ENCODE measurements at places on chromosomes 5 and 9.

DNA sequence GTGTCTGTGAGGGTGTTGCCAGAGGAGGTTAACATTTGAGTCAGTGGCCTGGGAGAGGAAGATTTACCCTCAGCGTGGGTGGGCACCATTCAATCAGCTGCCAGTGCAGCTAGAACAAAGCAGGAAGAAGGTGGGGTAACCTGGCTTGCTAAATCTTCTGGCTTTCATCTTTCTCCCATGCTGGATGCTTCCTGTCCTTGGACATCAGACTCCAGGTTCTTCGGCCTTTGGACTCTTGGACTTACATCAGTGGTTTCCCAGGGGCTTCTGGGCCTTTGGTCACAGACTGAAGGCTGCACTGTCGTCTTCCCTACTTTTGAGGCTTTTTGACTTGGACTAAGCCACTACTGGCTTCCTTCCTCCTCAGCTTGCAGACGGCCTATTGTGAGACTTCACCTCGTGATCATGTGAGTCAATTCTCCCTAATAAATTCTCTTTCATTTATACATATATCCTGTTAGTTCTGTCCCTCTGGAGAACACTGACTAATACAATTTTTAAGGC is 38.1 kb downstream of the PBX3 start:
- DNase-seq, result peak; percentile 24

- DNase-seq, result no peak
Measured at GRCh38 chr5:181186986-181187499, 18.0 kb downstream of the TRIM7 start.

DNA sequence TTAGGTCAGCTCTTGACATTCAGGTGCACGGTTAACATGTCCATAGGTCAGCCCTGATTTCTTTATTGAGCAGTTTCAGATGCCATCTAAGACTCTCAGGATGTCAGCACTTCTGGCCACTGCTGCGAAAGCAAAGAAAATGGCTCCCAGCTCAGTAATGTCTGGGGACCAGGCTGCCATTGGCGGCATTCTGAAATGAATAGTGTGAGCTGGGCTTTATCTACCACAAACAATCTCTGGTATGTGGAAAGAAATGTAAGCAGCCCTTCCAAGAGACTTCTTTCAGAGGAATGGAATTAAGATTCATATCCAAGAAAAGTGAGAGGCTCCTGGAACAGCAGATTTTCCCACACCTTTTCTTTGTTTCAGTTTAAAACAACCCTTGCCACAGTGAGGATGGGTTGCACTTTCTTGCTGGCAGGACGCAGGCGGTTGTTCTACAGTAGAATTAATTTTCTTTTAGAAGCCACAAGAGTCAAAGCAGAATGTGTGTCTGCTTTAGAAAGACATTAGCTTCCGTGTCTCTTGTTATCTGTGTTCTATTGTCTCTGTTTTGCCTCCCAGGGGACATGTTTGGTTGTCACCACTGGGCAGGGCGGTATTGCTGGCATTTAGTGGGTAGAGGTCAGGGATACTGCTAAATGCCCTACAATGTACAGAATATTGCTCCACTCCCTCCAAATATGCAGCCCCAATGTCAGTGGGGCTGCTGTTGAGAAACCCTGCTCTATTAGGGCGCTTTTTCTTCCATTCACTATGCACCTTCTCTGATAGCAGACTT is 149.9 kb upstream of the ANKH start:
- DNase-seq, result no peak

DNA sequence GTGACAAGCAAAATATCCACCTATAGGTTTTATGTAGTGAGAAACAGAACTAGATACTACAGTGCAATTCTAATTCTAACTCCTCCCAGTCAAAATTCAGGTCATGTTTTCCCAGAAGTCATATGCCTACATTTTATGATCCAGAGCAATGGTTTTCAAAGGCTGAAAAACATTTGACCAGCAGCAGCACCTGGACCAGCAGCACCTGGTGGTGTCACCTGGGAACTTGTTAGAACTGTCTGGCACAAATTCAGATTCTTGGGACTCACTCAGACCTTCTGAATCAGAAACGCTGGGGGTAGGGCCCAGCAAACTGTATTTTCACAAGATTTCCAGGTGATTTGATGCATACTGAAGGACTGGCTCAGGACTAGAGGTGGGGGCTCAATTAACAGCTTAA is 367.7 kb upstream of the RFX3 start:
- DNase-seq, result no peak

- no peak for DNase-seq
Measured at GRCh38 chr5:14347522-14347921, 204.4 kb downstream of the TRIO start.

DNA sequence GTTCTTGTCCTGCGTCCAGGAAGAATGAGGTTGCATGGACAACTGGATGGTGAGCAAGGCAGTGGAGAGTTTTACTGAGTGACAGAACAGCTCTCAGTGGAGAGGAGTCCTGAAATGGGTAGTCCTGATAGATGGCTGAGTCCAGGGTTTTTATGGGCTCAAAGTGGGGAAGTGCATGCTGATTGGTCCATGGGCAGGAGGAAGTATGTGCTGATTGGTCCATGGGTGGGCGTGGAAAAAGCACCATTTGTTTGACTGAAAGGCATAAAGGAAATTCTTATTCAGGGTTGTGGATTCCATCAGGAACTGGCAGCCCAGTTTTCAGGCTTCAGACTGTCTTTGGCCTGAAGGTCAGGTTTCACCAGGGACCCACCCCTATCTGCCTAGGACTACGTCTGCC is 10.6 kb downstream of the FSD1L start:
- DNase-seq, result no peak

- DNase-seq, result peak; percentile 68
Measured at GRCh38 chr9:74379718-74380117, 117.4 kb upstream of the RORB start.

- DNase-seq, result no peak
Measured at GRCh38 chr5:122462486-122462885, 150.4 kb downstream of the SNCAIP start.

- DNase-seq, result no peak
Measured at GRCh38 chr5:5756762-5757161, 334.3 kb downstream of the ICE1 start.

DNA sequence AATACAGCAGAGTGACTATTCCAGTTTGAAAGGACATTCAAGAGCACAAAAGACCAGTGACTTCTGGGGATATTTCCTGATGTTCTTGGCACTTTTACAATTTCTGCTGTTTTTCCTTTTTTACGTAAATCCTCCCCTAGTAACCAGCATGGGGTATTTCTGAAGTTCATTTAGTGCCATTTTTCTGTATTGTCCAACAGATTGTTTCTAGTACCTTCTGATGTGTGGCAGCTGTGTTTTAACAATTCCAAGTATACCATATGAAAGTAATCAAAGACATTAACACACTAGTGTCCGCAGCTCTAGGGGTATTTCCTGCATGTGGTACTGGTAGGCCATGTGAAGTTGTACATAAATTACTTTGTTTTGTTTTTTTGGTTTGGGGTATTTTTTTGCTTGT is 53.0 kb upstream of the SMARCA2 start:
- DNase-seq, result no peak
